ENCODE measurements at places on chromosomes 4 and X. TPM values are rescaled to one million over a fixed set of nuclear protein-coding genes. Genes with fewer than 3 reads are reported as not detected.

CT83 gene
- total RNA-seq: not detected

NKAP gene
- 3.4 TPM for total RNA-seq

TRAM1L1 gene
- 0.18 TPM for total RNA-seq

PCDH10 gene
- total RNA-seq: not detected

LUZP4 gene
- not detected for total RNA-seq

EOLA2 gene
- 17.1 TPM for total RNA-seq

CHRDL1 gene
- 5.5 TPM for total RNA-seq

IL15 gene
- total RNA-seq: 3.0 TPM

TRAPPC2 gene
- total RNA-seq: 4.3 TPM

DDIT4L gene
- total RNA-seq: 99.7 TPM

CYBB gene
- 4.5 TPM for total RNA-seq

FGFR3 gene
- 0.18 TPM for total RNA-seq

ADH1C gene
- total RNA-seq: 30.6 TPM

ZNF827 gene
- total RNA-seq: 8.2 TPM

TIMM8A gene
- 1.9 TPM for total RNA-seq

ZNF41 gene
- 13.2 TPM for total RNA-seq

BEX2 gene
- 1.0 TPM for total RNA-seq

S100P gene
- not detected for total RNA-seq

CPZ gene
- not detected for total RNA-seq

PFKFB1 gene
- 18.5 TPM for total RNA-seq

RHOXF2 gene
- total RNA-seq: not detected

GRIA2 gene
- total RNA-seq: not detected

NIPAL1 gene
- 0.07 TPM for total RNA-seq

All from gastrocnemius medialis (tissue), 4 donors.